ENCODE measurements at places on chromosomes 6 and 20.

DNA sequence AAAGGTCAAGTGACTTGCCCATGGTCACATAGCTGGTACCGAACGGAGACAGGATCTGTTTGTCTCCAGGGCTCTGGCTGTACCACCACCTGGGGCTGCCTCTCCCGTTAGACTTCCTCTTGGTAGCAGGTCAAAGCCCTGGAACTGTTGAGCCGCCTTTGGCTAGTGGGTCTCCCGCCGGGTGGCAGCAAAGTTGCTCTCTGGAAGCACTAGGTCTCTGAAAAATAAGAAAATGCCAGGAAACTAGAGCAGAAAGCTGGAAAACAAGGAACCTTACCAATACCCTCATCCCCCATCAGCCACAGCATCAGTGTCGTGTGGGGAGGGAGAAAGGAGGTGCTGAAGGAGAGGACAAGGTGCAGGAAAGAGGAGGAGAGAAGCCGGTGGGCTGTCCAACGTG, 291.0 kb upstream of the SUPT3H start:
- DNase-seq: no peak

- DNase-seq: no peak
Measured at GRCh38 chr6:163999475-164000125, 585.1 kb downstream of the QKI start.

DNA sequence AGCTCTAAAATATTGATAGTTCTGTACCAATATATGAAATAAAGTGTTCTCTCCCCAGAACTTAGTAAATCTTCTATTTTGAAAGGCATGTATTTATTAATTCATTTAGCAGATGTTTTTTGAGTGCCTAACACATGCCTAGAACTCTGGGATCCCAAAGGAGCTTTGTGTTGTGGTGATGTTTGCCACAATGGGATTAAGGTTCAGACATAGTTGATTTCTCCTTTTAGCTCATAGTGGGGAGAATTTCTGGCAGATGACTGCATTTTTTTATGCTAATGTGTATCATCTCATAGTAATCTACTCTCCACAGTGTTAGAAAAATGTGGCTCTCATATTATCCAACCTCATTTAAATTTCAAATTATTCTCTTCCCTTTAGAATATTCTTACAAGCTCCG, 21.7 kb downstream of the MYB start:
- no peak for DNase-seq

DNA sequence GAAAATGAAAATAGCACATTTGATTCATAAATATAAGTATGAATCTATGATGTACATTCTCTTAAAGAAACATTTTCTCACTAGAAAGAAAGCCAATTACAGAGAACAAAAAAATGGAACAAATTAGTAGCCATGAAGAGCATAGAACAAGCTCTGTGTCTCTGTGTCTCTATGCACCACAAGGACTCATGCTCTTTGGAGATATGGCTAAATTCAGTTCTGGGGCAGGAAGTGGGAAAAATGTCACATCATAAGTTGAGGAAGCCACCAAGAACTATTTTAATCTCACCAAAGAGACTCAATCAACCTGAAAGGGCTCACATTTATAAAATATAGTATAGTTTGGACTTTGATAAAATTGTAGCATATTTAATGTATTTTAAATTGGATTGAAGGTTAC, 1259.8 kb upstream of the GJE1 start:
- no peak for DNase-seq

DNA sequence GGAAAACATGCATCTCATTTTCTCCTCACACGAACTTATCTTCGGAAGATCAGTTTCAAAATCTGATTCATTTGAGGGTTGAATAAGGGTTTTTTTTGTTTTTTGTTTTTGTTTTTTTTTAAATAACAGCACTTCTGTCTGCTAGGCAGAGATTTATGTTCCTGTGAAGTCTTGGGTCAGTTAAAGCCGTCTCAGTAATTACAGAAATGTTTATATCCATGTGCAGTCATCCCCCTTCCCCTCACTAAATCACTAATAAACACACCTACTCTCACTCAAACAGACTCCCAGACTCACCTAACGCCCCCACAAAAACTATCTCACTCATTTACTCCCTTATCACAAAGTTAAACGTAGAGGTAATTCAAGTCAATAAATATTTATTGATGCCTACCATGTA, 214.2 kb upstream of the SUPT3H start:
- DNase-seq: no peak

GRCh38 chr6:116192786-116193185, 61.1 kb downstream of the TSPYL4 start:
- DNase-seq: no peak

DNA sequence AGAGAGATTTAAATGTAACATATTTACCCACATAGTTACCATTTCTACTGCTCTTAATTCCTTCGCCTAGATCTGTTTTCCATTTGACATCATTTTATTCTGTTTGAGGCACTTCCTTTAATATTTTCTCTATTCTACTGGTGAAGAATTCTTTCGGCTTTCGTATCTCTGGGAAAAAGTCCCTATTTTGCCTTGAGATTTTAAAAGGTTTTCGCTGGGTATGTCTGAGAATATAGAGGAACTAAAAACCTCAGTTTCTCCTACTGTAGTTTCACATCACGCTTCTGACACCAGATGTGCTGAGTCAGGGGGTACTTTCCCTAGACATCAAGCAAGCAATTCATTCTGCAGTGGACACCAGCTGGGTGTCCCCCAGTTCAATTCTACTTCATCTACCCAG, 61.7 kb downstream of the E2F3 start:
- DNase-seq: no peak

DNA sequence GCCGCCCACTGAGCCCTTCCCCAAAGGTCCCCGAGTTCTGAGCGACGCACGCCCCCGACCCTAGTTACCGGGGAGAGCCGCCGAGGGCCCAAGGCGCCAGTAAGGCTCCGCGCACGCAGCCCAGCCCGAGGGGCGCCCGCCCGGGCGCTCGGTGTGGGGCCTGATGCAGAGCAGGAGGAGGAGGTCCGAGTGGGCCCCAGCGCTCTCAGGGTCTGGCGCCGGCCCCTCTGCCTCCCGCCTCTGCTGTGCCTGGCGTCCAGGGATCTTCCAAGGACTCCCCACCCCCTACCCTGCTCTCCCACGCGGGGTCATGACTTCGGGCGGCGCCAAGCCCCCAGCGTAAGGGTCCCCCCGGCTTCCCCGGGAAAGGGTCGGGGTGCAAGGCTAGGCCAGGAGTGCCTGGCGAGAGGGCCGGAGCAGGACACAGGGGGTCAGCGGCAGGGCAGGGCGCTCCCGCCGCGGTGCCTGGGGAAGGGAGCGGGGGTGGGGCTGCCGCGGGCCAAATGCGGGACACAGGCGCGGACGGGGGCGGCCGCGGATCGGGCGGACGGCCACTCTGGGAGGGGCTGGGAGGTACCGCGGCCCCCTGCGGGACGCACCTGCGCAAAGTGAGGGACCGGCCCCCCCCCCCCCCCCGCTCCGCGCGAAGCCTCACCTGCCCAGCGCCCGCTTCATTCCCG, 637 bp downstream of the ABHD12 start:
- DNase-seq: peak; percentile 39

DNA sequence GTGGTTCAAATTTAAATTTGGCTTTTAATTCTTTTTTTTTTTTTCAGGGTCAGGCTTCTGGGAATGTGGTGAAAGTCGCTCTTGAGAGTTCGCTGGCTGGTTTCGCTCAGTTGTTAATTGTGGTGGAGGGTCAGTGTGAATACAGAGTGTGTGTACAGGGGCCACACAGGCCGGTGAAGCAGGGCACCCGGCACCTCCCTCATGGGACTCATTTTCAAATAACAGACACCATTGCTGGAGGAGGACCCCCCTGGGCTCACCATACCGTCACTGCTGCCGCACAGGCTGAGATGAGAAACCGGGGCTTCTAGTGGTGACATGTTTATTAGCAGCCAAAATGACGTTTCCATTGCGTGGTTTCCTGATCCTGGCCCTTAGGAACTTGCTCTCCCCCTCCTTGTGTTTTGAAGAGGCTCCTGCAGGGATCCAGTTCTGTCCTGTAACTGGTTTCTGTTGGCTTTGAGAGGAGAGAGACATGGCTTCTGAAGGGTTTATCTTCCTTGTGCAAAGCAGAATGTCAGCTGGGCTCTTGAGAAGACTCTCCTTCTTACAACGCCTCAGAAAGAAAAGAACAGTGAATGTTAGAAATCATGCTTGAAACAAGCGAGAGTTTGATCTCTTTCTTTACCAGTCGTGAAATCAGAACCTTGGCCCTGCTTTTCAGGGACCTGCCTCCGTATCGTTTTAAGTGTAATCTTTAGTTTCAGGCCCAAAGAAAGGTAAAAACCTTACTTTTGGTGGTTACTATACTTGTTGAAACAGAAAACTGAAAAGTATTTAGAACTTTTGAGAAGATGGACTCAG, 37.8 kb downstream of the DUSP22 start:
- DNase-seq: no peak

DNA sequence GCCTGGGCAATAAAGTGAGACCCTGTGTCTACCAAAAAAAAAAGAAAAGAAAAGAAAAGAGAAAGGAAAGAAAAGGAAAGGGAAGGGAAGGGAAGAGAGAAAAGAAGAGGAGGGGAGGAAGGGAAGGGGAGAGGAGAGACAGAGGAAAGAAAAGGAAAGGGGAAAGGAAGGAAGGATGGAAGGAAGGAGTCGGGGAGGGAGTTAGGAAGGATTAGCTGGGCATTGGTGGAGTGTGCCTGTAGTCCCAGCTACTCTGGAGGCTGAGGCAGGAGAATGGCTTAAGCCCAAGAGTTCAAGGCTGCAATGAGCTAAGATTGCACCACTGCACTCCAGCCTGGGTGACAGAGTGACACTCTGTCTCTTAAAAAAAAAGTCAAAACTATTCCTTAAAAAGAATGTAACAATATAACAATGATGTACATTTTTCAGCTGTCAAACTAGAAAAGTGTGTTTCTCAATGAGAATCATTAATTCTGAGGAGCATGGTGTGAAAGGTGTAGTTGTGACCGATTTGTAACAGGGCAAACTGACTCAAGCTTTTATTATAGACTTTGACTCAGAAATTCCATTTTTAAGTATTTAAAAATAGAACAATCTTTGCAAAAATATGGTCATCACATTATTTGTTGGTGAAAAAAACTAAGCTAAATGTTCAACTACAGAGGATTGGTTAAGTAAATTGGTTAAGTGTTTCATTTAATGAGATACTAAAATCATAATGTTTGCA, 14.7 kb downstream of the SNRPB start:
- no peak for DNase-seq

GRCh38 chr20:44041001-44041400, 126.3 kb downstream of the TOX2 start:
- DNase-seq: no peak

- no peak for DNase-seq
Measured at GRCh38 chr6:167838207-167838748, 11.6 kb downstream of the AFDN start.

DNA sequence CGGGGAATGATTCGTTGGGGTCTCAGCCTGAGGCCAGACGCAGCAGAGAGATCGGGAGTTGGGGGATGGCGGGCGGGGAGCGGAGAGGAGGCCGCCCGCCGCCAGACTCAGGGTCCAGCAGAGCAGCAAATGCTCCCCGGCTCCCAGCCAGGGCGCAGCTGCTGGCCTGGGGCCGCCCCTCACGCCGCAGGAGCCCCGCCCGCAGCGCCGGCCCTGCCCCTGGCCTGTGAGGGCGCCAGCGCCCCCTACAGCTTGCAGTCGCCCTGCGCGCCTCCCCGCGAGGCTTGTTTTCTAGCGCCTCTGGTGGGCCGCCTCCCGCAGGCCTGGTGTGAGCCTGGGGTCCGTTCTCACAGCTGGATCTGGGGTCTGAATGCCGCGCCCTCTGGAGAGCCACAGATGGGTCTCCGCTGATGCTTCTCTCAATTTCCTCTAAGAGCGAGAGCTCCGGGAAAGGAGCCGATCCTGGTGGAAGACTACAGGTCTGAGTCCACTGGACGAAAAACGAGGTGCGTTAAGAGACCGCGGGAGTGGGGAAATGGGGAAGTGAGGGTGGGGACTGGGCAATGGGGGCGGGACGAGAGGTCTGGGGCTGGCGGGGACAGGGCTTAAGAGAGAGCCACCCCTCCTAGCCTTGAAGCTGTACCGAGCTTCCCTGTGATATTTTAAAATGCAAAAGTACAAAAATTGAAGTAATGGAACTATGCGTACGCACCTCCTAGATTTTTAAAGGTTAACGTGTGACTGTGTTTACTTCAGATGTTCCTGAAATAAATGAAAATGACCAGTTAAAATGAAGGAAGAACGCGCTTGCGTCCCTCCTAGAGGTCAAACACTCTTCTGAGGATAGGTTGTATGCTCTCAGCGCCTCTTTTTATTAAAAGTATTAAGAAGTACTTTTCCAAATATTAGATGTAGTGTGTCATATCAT, 30.1 kb downstream of the TRIM38 start:
- peak; percentile 89 for DNase-seq

- DNase-seq: no peak
Measured at GRCh38 chr6:145836170-145836569, 21.6 kb upstream of the FBXO30 start.

GRCh38 chr6:167103041-167103891, 19.6 kb upstream of the CCR6 start:
- no peak for DNase-seq

- no peak for DNase-seq
Measured at GRCh38 chr6:160337301-160337700, 10.9 kb upstream of the SLC22A3 start.

- no peak for DNase-seq
Measured at GRCh38 chr20:48771542-48771941, 56.3 kb downstream of the PREX1 start.

DNA sequence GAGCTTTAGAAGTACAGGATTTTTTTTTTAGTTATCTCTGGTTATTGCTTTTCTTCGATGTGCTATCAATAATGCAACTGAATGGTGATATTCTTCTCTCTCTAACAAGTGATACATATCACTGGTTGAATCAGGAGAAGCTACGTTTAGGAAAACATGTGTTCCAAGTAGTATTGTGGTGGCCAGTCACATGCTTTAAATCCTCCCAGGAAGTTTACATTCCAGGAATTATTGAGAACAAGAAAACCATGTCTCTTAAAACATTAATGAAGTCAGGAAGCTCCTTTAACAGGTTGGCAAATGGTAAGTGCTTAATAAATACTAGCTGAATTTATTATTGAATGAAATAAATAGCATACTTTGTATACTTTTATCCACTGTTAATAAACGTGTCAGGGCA, 371.1 kb downstream of the BCKDHB start:
- DNase-seq: no peak

DNA sequence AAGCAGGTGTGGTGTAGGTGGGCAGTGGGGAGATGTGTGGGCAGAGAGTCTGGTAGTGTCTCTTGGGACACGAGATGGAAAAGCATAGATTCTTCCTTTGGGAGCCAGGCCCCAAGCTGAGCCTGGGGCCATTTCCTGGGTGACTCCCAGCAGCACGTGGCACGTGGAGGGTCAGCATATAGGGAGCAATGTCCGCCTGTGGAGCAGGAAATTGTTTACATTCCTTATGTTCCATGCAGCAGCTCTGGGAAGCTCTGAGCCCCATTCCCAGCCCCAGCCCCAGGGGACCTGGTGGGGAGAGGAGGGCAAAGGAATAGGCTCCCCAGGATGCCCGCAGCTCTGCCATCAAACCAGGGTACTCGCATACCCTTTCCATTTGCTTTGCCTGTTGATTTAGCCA, 57.6 kb downstream of the DAAM2 start:
- DNase-seq: no peak

GRCh38 chr20:10047427-10047826, 12.6 kb downstream of the ANKEF1 start:
- DNase-seq: no peak

- no peak for DNase-seq
Measured at GRCh38 chr6:71258078-71258866, 30.3 kb upstream of the OGFRL1 start.

GRCh38 chr6:163132050-163132750, 282.3 kb upstream of the QKI start:
- no peak for DNase-seq
